Activated naive CD4-positive, alpha-beta T cell treated with anti-CD3 and anti-CD28 coated beads, Interleukin-2, amount 50 U/mL, for 72 hours (primary cell): ENCODE measurements at places on chromosomes 12 and 14. TPM values are rescaled to one million over a fixed set of nuclear protein-coding genes. Genes with fewer than 3 reads are reported as not detected.

Gene MYH6
- 0.60 TPM for total RNA-seq

Gene SVOP
- total RNA-seq, result not detected

GRCh38 chr12:107025671-107026070 is 38.7 kb upstream of the MTERF2 start:
- no peak for DNase-seq

DNA sequence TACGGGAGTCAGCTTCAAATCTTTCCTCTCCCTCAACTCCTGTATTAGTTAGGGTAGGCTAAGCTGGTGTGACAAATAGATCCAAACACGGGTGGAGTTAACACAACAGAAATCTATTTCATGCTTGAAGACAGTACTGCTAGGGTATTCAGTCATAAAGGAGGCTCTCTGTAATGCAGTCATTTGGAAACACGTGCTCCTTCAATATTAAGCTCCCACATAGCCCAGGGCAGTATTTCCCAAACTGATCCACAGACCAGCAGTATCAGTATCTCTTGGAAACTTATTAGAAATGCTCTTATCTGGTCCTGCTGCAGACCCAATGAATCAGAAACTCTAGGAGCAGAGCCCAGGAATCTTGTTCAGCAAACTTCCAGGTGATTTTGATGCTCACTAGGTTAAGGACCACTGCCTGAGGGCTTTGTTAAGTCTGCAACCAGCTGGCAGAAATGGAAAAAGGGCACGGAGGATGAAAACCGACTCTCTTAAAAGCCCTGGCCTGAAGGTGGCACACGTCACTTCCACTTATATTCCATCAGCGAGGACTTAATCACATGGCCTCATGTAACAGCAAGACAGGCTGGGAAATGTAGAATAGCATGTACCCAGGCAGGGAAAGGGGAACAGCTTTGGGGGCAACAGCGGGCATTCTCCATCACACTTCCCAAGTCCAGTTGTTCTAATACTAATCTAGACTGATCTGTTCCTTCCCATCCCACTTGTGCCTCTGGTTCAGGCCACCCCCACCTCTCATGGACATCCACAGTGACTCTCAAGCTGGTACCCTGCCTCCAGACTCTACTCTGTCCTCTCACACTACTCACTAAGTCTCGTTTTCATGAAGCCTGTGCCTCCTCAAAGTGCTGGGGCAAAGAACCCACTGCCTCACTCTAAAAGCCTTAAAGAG is 38.2 kb upstream of the RIC8B start:
- DNase-seq, result no peak

DNA sequence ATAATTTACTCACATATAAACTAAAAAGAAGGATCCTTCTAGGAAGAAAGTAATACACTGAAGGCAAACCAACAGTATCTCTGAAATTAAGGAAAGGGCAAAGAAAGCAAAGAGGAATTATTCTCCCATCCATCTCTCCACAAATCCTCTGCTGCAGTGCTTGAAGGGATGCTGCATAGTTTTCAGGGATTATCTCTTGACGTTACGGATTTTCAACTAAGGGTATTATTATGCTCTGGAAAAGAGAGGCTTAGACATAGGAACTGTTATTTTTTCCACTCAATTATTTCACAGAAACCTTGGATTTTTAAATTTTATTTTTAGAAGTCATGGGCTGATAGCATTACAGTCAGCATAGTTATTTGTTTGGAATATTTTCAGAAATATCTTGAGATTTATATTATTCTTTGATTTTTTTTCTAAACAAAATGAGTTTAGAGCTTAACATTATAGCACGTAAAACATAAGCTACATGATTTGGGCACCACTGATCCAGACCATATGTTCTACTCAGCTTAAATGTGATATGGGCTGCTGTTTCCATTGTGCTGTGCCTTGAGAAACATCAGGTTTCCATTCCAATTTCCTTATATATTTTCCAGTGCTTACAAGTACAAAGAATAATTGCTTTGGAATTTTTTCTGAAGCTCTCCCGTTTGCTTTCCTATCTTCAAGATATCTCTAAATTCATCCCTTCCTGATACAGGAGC is 57.9 kb upstream of the DCN start:
- no peak for DNase-seq

DNA sequence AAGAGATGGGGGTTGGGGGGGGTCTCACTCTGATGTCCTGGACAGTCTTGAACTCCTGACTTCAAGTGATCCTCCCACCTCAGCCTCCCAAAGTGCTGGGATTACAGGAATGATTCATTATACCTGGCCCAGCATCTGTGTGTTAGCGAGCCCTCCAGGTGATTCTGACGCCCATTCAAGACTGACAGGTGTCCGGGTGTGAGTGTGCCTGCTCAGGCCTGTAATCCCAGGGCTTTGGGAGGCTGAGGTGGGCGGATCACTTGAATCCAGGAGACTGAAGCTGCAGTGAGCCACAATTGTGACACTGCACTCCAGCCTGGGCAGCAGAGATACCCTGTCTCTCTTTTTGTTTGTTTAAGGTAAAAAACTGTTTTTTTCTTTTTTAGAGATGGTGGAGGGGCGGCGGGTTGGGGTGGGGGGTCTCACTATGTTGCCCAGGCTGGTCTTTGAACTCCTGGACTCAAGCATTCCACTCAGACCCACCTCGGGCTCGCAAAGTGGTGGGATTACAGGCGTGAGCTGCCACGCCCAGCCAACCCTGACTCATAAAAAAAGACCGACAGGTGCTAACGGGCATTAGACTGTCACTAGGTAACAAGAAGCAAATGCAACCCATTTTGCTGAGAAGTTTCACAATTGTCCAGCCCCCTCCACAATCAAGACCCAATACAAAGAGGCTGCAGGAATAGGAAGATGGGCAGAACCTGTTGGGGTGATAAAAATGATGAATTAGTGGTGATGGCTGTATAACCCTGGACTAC is 4.7 kb downstream of the VSIG10 start:
- no peak for DNase-seq
